ENCODE measurements at places on chromosomes 13 and 19.

DNA sequence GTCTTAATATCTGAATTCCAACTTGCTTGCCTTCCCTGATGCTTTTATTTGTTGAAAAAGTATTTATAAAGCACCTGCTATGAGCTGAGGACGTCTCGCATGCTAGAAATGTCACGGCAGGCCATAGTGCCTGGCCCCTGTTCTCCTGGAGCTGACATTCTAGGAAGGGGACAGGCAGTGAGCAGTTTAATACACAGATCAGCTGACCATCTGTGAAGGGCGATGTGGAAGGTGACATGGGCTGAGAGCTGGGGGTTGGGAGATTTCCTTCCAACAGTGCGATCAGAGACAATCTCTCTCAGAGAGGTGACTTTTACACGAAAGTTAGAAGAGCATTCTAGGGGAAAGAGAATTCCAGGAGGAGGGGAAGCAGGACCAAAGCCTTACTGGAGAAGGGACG, 153.2 kb downstream of the ZNF536 start:
- no peak for DNase-seq

DNA sequence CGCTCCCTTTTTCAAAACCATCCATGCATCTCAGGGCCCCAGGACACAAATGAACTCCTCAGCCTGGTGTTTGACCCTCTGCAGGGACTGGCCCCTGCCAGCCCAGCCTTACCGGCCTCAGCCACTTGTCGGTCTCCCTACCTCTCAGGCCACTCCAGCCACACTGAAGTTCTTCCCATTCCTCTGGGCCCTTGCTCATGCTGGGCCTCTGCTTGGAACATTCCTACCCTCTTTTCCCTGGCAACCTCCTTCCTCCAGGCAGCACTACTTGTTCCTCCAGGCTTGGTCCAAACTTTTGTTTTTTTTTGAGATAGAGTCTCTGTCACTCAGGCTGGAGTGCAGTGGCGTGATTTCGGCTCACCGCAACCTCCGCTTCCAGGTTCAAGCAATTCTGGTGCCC, 7.6 kb upstream of the EGLN2 start:
- DNase-seq = no peak

DNA sequence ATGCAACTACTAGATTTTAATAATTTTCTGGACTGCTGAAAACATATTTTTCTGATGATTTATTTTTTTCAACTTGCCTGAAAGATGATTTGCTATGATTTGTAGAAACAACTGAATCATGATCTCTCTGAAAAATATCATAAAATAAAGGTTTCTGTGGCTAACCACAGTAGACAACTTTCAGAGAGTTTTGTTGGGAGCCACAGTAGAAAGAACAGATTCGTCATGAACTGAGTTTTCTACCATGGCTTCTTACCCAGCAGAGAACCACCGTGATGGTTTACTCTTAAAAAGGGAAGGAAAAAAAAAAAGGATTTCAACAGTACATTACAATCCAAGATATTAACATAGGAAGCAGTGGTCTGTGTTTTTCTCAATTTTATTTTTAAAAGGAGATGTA, 18.0 kb downstream of the ZAR1L start:
- DNase-seq = no peak

GRCh38 chr13:31793246-31793645, 53.9 kb downstream of the RXFP2 start:
- DNase-seq = no peak

GRCh38 chr13:27257233-27257568, 5.8 kb downstream of the RPL21 start:
- DNase-seq = no peak

DNA sequence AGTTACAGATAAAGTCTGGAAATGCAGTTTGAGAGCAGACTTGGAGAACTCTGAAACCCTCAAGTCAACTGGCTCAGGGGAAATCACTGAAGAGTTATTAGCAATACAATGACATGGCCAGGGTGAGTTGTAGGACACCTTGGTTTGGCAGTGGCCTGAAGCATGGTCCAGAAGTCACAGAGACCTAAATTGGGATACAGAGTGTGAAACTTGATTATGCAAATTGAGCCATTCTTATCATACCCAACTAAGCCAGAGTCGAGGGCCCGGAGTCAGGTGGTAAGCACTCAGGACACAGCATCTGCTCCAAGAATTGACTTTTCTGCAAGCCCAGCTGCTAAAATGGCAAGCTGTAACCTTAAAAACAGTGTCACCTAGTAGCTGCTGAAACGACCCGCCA, 224.5 kb downstream of the DCLK1 start:
- DNase-seq = no peak

DNA sequence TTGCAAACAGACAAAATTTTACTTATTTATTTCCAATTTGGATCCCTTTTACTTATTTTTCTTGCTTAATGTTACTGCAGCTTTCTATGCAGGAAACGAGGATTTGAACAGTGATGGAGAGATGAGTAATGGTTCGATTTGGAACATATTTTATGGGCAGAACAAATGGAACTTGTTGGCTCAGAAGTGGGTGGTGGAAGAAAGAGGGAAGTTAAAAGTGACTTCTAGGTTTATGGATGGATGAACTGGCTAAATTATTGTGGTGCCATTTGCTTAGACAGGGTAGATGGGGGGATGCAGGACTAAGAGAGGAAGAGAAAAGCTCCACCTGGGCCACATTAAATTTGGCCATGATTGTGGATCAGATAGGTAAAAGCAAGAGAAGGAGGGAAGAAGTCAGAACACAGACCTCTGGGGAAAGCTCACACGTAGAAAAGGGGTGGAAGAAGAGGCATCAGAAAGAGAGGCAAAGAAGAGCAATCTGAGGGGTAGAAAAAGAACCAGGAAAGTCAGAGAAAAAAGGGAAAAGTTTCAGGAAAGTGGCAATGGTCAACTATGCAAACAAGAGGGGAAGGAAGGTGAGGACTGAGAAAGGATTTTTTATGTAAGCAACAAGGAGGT, 768 bp upstream of the CYSLTR2 start:
- no peak for DNase-seq

DNA sequence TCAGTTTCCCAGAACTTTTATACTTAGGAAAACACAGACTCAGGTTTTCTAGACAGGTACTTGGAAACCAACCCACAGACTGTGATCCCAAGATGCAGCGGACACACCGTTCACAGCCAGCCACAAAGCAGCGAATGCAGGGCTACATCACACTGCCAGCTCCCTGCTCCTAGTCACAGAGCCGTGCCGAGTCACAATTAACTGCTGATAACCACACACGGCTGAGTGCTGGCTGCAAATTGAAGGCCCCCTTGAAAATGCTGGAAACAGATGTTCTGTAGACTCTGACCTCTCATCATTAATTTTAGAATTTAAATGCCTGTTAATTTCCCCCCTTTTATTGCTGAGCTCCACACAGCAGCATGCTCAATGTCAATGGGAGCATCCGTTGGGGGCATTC, 78.6 kb upstream of the SIAH3 start:
- DNase-seq = no peak

DNA sequence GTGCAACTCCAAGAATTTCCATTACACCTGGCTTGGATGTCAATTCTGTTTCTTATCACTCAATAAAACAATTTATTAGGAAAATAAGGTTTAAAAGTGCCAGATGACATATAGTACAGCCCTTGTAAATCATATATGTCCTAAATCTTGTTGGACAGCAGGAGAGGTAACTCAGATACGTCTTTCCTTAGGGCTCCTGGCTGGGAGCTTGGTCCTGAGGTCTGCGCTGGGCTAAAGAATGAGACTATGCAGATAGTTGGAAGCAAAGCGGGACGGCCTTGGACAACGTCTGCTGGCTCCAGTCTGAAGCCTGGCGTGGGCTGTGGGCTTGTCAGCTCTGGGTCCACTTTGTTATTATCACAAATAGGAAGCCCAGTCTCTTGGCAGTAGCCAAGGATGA, 377.0 kb downstream of the DLEU7 start:
- no peak for DNase-seq

- no peak for DNase-seq
These were observed 18.0 kb downstream of the KLK4 start for GRCh38 chr19:50893047-50893736.

- no peak for DNase-seq
These were observed 5.9 kb upstream of the GPR32 start for GRCh38 chr19:50764409-50764808.

GRCh38 chr13:102914339-102914930, 68.6 kb downstream of the ERCC5 start:
- DNase-seq = no peak

GRCh38 chr13:49714757-49715156, 23.5 kb upstream of the EBPL start:
- DNase-seq = no peak

DNA sequence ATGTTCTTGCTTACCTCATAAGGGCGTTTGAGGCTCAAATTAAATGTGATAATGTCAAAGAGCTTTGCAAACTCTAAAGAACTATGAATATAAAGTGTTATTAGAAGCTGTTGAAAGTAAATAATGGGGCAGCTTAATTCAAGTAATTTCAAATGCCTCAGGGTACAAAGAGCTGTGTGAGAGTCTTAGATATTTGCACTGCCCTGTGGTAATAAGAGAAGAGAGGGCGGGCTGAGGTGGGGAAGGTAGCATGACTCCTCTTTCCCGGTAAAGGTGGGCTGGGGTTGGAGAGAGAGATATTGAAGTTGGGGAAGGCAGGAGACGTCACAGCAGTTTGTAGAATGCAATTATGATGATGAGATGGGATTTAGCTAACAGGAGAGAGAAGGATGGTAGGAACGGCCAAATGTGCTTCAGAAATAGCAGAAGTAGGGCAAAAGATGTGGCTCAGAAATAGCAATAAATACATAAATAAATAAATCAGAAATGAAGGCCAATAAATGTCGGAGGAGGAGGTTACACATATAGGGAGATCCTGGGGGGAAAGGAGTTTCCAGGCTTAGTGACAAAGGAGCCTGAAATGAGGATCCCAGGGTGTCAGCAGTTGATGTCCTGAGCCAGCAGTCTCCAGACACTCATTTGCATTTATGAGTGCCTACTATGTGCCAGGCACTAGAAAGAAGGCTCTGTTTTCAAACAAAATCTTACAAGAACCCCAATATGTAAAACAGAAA, 35.7 kb upstream of the RCBTB2 start:
- no peak for DNase-seq

GRCh38 chr13:28527629-28528028, 32.7 kb upstream of the FLT1 start:
- no peak for DNase-seq

- DNase-seq = no peak
These were observed 4.3 kb downstream of the FOSB start for GRCh38 chr19:45471931-45472562.

DNA sequence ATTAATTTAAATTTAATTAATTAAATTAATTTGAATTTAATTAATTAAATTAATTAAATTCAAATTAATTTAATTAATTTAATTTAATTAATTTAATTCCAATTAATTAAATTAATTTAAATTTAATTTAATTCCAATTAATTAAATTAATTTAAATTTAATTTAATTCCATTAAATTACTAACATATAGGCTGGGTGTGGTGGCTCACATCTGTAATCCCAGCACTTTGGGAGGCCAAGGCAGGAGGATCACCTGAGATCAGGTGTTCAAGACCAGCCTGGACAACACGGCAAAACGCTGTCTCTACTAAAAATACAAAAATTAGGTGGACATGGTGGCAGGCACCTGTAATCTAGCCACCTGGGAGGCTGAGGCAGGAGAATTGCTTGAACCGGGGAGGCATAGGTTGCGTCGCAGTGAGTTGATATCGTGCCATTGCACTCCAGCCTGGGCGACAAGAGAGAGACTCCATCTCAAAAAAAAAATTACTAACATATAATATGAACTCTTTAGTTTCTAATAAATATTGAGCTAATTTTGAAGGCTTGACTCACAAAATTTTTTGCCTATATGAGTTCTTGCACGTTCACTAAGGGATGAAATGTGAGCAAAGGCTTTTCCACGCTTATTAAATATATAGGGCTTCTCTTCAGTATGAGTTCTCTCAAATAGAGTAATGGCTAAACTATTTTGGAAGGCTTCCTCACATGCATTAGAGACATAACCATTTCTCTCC, 9.0 kb upstream of the USP29 start:
- no peak for DNase-seq

DNA sequence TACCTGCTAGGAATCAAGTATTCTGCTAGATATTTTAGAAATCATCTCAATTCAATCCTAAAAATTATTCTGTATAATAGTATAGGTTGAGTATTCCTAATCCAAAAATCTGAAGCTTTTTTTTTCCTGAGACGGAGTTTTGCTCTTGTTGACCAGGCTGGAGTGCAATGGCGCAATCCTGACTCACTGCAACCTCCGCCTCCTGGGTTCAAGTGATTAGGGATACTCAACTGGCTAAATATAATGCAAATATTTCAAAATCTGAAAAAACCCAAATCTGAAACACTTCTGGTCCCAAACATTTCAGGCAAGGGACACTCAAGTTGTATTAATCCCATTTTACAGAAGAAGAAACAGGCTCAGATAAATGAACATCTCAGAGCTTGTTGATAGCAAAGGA, 17.2 kb upstream of the USPL1 start:
- no peak for DNase-seq

- no peak for DNase-seq
These were observed 30.0 kb upstream of the NCCRP1 start for GRCh38 chr19:39166571-39167391.

GRCh38 chr13:26007261-26008125, 44.3 kb downstream of the SHISA2 start:
- DNase-seq = no peak

GRCh38 chr19:40283414-40284250, 1.5 kb downstream of the AKT2 start:
- no peak for DNase-seq

GRCh38 chr19:5299137-5299536, 41.5 kb downstream of the PTPRS start:
- DNase-seq = no peak

GRCh38 chr13:90118467-90119071, 1228.9 kb upstream of the MIR17HG start:
- no peak for DNase-seq

- peak; percentile 22 for DNase-seq
These were observed 940 bp upstream of the DCUN1D2 start for GRCh38 chr13:113491418-113491883.
